MCF 10A (cell line): ENCODE measurements at places on chromosomes 7 and 10.

GRCh38 chr10:19778996-19779395 is 37.2 kb upstream of the PLXDC2 start:
- no peak for DNase-seq

GRCh38 chr7:15057272-15057671 is 154.7 kb upstream of the DGKB start:
- DNase-seq = no peak

DNA sequence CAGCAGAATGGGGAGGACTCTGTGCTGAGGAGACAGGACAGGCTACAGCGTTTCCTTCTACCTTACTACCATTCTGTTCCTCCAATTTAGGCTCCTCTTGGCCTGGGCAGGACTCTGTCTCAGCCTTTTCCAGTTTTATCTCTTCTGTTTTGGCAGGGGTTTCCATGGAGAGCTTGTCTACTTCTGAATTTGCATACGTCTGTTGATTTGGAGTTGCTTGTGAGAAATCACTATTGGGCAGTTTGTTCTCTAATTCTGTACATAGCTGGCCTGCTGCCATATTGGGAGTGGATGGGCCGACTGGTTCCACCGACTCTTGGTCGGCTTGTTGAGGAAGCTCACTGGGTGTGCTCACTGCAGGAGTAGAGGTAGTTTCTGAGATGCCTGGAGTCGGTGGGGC is 136.8 kb downstream of the GALNT11 start:
- DNase-seq = no peak

DNA sequence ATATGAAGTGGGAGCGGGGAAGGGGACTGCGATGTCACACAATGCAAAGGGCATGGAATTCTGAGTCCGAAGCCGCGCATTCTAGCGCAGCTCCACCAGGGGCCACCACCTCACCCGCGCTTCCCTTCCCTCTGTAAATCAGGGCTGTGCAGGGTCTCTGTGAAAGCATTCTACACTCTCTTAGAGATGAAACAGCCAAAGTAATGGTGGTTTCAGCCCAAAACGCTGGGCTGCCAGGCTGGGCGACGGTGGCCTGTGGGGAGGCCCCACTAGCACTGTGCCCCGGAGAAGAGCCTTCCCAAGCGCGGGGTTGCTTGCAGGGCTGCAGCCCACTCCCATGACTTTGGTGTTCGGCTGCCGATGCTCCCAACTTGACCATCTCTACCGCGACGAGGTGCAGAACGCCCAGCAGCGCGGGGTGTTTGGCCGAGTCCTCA is 11.4 kb downstream of the ATG9B start:
- peak; percentile 35 for DNase-seq

DNA sequence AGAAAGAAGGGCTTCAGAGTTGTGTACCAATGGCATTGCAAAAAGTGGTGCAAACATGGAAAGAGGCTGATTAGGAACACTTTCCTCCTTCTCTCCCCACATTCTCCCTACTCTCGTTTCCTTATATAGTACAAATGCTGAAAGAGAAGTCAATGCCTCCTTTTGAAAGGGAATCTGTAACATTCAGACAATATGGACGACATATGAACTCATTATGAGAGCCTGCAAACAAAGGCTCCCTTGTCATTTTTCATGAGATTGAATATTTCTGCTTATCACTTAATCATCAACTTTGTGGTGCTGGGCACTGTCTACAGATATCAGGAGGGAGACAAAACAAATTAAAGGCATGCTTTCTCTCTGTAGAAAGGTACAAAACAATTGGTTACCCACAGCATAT is 437.1 kb upstream of the PHF14 start:
- no peak for DNase-seq

GRCh38 chr7:110600956-110601355 is 490.0 kb upstream of the LRRN3 start:
- DNase-seq = no peak

- DNase-seq = no peak
These were observed 54.7 kb upstream of the CCNJ start for GRCh38 chr10:95988702-95989101.

GRCh38 chr7:138926241-138926612 is 55.0 kb downstream of the KIAA1549 start:
- DNase-seq = no peak

GRCh38 chr7:41466760-41467384 is 236.0 kb downstream of the INHBA start:
- no peak for DNase-seq

DNA sequence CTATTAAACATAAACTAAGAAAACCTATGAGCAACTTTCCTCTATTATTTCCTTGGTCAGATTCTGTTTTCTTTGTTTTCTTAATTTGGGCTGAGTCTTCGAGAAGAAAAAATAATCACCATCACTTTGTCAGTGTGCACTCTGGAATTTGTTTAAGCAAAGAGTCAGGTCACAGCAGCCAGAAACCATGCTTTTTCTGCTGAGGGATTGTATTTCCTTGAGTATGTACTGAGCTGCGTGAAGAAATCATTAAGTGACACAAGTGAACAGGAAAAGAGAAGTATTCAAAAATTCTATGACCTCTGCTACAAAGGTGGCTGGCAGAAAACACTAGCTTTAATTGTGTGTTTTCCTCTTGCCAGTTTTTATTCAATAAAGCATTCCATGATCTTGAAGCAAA is 249.6 kb downstream of the VTI1A start:
- no peak for DNase-seq

GRCh38 chr7:30222515-30223215 is 61.7 kb upstream of the ZNRF2 start:
- DNase-seq = no peak

DNA sequence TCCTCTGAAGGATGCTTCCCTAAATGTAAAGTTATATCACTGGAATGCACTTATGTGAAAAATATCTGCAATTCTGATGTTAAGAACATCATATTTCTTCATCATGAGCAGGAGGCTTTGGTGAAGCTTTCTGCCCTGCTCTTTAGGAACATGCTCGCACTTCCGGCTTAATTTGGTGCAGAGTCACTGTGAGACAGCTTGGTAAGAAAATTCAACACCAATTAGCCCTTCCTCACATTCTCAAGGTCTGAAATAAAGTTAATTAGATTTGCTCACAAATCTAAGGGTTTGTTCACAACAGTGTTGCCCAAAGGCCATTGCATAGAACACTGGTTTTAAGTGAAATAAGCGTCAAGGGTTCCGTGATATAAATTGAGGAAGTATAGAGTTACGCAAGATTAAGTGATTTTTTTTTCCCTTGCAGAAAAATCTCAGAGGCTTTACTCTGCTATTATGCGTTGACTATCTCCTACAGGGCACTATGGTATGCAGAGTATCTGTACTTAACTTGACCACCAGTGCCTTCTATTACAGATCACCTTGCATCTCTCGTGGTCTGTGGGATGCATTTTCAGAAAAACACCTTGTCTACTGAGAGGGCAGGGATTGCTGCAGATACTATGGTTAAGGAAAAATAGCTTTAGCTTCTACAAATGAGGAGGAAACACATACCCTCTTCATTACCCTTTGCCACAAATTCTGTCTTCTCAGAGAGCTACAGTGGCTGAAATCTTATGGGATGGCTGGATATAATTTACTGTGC is 953.9 kb downstream of the TYW1 start:
- no peak for DNase-seq
